ENCODE measurements at places on chromosomes 1 and 21.

DNA sequence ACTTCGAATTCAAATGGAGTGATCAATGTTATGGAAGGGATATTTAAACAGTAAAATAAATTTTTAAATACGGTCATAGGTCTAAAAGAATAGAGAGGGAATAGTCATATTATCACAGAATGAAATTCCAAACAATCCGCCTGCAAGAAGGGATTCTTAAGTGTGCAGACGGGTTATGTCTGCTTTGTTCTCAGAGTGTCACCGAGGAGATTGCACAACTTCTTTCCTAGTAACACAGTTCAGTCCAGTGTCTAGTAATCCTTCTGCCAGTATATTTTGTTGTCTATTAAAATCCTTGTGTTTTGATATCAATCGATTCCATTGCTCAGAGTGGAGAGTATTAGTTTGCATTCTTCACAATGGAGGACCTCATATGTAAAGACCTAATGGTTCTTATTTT lies 48.4 kb downstream of the LRRC53 start:
- DNase-seq, result no peak

DNA sequence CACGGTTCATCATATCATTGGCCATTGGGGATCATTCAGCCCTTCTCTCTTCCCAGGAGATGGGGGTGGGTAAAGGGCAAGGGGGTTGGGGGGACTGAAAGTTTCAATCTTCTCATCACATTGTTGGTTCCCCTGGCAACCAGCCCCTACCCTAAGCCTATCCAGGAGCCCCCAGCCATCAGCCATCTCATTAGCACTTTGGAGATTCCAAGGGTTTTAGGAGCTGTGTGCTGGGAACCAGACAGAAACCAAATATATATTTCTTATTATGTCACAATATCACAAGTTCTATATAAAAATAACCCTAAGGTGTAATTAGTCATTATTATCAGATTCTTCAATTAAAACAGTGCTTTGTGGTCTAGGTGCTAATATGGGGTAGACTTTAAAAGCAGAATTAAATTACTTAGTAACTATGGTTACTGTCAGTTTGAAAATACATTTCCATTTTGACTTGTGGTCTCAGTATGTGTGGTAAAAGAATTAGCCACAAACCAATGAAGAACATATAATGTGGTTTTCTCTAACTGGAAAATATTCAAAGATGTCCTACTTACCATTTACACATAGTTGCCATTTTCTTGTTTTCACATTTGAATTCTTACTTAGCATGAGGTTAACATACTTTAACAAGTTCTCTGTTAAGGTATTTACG lies 28.1 kb downstream of the IL23R start:
- DNase-seq, result no peak

GRCh38 chr1:54965624-54966340 lies 14.6 kb upstream of the TMEM61 start:
- DNase-seq, result peak; percentile 59

DNA sequence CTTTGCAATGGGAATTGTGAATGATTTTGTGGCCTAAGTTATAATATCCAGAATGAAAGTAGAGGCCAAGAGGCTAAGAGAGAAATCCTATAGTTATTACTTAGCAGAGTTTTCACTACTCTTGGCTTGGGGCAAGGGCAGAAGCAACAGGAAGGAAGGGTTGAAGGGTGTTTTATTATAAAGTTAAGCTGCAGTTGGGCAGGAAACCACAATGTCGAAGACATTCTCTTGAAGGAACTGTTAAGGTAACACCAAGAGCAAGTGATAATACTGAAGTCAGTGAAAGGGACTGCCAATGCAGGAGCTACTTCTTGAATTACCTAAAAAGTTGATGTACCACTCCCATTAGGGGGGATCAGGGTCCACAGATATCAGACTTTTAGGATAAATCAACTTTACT lies 8.3 kb downstream of the XCL2 start:
- no peak for DNase-seq

DNA sequence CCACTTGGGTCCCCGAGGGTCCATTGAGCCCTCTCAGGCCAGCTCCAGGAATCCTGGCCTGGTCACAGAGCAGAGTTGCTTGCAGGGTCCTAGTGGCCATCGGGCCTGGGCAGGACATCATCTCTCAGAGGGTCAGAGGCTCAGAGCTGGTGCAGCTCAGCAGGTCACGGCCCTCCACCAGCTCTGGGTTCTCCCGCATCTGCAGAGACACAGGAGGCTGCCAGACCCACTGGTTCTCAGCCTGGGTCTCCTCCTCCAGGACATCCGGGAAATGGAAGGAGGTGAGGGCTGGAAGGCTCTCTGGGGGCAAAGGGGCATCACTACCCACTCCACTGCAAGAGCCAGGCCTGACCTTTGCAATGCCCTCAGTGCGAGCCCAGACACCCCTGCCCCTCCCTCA lies 6.5 kb downstream of the TMEM54 start:
- no peak for DNase-seq
